ENCODE measurements at places on chromosomes 2 and 18. TPM values are rescaled to one million over a fixed set of nuclear protein-coding genes. Genes with fewer than 3 reads are reported as not detected.

- DNase-seq = no peak
- no peaks in the 10 kb centered on the region for H3K36me3 ChIP-seq
- H3K4me1 ChIP-seq = peaks cover 2% of the 10 kb centered on the region
Measured at GRCh38 chr2:58429014-58429875, 188.1 kb upstream of the FANCL start.

Gene MBP
- polyA plus RNA-seq = 187 TPM

GRCh38 chr2:237055386-237056100, 30.1 kb upstream of the COPS8 start:
- H3K27ac ChIP-seq = no peak overlapping the region
- no peak for DNase-seq
- H3K27me3 ChIP-seq = peaks cover 14% of the 10 kb centered on the region
- H3K4me1 ChIP-seq = no peaks in the 10 kb centered on the region

GRCh38 chr2:26605999-26606846, 34.9 kb downstream of the CIB4 start:
- H3K4me3 ChIP-seq = no peak overlapping the region
- no peak for DNase-seq
- no peak overlapping the region for H3K27ac ChIP-seq
- no peaks in the 10 kb centered on the region for H3K27me3 ChIP-seq

- H3K4me3 ChIP-seq = no peak overlapping the region
- no peaks in the 10 kb centered on the region for H3K36me3 ChIP-seq
- H3K27ac ChIP-seq = no peak overlapping the region
- no peak for DNase-seq
Measured at GRCh38 chr2:19226871-19227270, 131.6 kb downstream of the OSR1 start.
